Lower lobe of right lung (tissue), 2 donors: ENCODE measurements at places on chromosomes 7 and 10. TPM values are rescaled to one million over a fixed set of nuclear protein-coding genes. Genes with fewer than 3 reads are reported as not detected.
A peak's percentile ranks its signal among the peaks of the same experiment; 100 is the strongest.

DNA sequence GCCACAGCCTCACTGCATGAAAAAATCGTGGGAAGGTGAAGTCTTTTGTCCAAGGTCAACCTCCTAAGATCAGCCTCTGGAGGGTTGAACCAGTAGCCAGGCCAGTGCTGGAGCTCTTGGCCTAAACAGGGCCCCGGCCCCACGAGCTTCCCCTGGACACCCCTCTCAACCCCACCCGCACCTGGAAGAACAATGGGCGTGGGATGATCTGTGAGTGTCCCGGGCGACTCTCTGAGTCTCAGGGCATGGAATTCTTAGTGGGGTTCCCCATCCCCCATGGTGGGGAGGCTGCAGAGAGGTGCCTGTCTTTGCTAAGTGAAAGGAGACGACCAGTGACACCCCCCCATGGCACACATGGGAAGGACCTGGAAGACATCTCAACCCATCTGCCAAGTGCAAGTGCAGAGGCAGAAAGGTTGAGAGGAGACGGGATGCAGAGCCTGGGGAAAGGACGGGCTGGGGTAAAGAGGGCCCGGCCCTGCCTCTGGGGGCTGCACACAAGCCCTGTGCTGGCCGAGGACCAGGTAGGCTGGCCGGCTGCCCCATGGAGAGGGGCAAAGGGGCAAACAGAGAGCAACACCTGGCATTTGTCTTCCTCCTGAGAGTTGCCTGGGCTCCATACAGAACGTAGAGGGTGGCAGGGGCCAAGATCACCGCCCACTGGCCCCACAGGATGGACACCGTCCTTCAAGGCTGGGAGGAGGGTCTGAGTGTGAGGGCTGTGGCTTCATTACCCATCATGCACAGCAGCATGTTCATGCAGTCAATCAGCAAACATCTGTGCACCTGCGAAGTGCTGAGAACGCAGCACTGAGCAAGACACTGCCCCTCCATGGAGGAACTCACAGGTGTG is 163.0 kb upstream of the PPP2R2D start:
- DNase-seq: no peak
- H3K4me3 ChIP-seq: no peak overlapping the region
- H3K36me3 ChIP-seq: no peaks in the 10 kb centered on the region
- H3K27me3 ChIP-seq: no peaks in the 10 kb centered on the region
- H3K27ac ChIP-seq: no peak overlapping the region

DNA sequence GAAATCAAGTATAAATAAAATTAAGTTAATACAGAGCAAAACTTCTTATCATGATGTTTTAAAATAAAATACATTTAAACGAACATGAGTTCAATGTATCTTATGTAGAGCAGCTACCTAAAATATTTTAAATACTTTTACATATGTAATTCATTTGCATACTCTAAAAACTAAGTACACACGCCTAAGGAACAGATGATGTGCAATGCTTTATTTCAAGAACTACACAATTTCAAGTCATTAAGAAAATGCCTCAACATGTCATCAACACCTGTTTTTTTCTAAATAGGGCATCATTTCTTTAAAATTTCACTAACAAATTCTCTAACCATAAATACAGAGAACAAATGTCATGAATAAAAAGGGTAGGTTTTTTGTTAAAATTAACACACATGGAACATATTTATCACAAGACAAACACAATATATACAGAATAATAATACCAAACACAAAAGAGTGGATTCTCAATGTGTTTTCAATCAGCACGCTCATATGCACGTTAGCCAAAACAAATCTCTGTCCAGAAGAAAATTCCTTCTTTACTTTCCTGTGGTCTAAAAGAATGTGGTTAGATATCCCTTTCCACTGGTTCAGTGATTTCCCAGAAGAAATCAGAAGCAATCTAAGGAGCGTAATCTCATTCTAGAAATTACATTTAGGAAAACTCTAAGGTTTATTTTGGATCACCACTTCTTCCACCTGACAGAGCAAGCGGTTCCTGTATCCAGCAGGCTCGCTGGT is 73.0 kb upstream of the PFKP start:
- H3K27me3 ChIP-seq: no peaks in the 10 kb centered on the region
- H3K36me3 ChIP-seq: no peaks in the 10 kb centered on the region
- no peak overlapping the region for H3K27ac ChIP-seq
- no peaks in the 10 kb centered on the region for H3K4me1 ChIP-seq

- H3K4me1 ChIP-seq: peaks cover 15% of the 10 kb centered on the region
- DNase-seq: peak; percentile 81
- peak overlapping the region; percentile 59 for H3K4me3 ChIP-seq
Observed at GRCh38 chr7:151632750-151633515, 113.2 kb upstream of the RHEB start.

- H3K36me3 ChIP-seq: no peaks in the 10 kb centered on the region
- no peak overlapping the region for H3K27ac ChIP-seq
- H3K4me3 ChIP-seq: no peak overlapping the region
- no peak for DNase-seq
- no peaks in the 10 kb centered on the region for H3K4me1 ChIP-seq
Observed at GRCh38 chr7:51827631-51828030, 511.0 kb upstream of the COBL start.

- no peak for DNase-seq
Observed at GRCh38 chr10:108037061-108037460, 872.6 kb upstream of the SORCS1 start.

DNA sequence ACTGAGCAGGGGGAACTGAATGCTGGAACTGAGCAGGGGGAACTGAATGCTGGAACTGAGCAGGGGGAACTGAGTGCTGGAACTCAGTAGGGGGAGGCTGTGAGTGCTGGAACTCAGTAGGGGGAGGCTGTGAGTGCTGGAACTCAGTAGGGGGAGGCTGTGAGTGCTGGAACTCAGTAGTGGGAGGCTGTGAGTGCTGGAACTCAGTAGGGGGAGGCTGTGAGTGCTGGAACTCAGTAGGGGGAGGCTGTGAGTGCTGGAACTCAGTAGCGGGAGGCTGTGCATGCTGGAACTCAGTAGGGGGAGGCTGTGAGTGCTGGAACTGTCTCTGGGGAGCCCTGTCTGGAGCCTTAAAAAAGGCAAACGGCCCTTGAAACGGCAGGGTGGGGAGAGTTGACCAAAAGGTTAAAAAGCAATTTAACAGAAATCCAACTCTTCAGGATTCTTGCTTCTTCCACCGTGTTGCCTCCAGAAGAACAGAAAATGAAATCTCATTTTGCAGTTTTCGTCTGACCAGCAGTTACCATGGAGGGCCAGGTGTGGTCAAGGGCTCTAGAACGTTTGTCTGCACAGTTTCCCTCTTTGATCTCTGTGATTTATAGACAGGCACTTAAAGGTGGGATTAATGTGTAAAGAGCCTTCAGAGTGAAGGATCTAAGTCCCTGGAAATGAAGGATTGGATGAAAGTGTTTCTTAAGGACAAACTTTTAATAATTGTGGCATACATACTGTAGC is 19.1 kb downstream of the DOCK1 start:
- no peak for DNase-seq

GRCh38 chr7:158977981-158978380 is 121.6 kb downstream of the DYNC2I1 start:
- H3K27me3 ChIP-seq: no peaks in the 10 kb centered on the region
- peaks cover 7% of the 10 kb centered on the region for H3K4me1 ChIP-seq
- DNase-seq: no peak
- H3K36me3 ChIP-seq: no peaks in the 10 kb centered on the region
- no peak overlapping the region for H3K4me3 ChIP-seq

- H3K27me3 ChIP-seq: no peaks in the 10 kb centered on the region
- H3K36me3 ChIP-seq: no peaks in the 10 kb centered on the region
- DNase-seq: no peak
- H3K4me3 ChIP-seq: no peak overlapping the region
- no peaks in the 10 kb centered on the region for H3K4me1 ChIP-seq
- H3K27ac ChIP-seq: no peak overlapping the region
Observed at GRCh38 chr10:59245686-59246085, 69.2 kb downstream of the PHYHIPL start.

Gene OPALIN
- total RNA-seq: not detected

Gene LIPM
- total RNA-seq: not detected

Gene ZWINT
- 3.3 TPM for total RNA-seq

Gene C10orf53
- not detected for total RNA-seq

Gene IDI2
- not detected for total RNA-seq

Gene GATA3
- 4.6 TPM for total RNA-seq

Gene TWIST1
- total RNA-seq: not detected

Gene NUTM2B
- total RNA-seq: 2.5 TPM
